ENCODE measurements at places on chromosomes 2 and 18. TPM values are rescaled to one million over a fixed set of nuclear protein-coding genes. Genes with fewer than 3 reads are reported as not detected.

DNA sequence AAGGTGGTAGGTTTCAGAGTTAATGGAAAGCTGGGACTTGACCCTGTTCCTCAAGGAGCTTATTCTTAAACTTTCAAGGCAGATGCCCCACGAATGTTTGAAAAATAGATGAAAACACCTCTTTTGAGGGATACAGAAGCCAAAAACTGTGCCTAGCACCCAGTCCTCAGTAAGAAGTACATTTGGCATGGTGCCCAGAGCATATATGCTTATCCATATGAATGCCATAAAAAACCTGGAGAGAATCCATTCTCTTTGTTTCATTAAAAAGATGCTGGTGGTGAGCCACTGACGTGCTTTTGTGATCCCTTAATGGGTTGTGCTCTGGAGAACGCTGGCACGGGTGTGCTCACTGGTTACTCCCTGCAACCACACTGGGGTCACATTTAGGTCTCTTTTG lies 69.0 kb downstream of the IL1R2 start:
- DNase-seq = no peak

- DNase-seq = no peak
Observed at GRCh38 chr18:68418881-68419280, 296.0 kb downstream of the TMX3 start.

GRCh38 chr18:41226911-41227310 lies 728.1 kb upstream of the PIK3C3 start:
- DNase-seq = no peak

GRCh38 chr2:76851000-76851399 lies 671.2 kb downstream of the LRRTM4 start:
- no peak for DNase-seq

DNA sequence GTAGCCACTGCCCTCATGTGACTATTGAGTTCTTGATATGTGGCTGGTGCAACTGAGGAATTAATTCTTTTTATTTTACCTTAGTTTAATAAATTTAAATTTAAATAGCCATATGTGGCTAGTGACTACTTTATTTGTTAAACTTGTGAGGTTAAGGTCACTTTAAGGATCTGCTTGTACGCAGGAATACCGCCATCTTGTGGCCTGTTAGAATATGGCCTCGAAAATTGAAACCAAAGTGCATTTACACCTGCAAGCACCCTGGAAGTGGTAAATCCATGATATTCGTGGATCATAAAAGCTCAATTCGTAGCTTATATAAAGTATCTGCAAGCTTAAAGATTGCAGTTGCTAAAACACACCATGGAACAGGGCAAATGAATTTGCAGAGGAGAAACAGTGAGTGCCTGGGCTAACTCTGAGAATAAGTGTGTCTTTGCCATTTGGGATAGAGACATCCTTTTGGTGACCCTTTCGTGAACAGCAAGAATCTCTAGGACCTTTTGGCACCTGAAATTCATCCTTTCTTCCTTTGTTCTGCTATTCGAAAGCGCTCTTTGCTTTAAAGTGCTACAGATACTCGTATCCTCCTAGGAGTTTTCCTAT lies 59.9 kb upstream of the REG3A start:
- no peak for DNase-seq

DNA sequence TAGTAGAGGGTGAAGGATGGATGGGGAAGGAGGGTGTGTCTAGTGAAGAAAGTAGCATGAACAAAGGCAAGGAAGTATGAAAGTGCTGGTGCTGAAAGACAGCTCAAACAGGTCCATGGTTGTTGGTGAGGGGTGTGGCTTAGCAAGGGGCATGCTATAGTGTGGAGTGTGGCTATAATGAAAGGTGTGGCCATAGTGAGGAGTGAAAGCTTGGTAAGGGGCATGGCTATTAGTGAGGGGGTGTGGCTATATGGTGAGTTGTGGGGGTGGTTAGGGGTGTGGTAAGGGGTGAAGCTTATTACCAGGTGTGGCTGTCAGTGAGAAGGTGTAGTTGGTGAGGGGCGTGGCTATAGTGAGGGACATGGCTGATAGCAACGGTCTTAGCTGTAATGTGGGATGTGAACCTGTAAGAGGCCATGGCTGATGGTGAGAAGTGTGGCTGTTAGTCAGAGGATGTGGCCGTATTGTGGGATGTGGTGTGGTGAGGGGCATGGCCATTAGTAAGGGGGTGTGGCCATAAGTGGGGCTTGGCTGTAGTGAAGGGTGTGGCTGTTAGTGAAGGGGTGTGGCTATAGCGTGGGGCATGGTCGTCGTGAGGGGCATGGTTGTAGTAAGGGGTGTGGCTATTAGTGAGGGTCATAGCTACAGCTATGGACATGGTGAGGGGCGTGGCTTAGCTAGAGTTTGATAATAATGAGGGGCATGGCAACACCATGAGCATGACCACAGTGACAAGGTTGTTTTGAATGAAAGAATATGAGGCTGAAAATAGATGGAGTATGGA lies 549.6 kb downstream of the FBXO15 start:
- DNase-seq = no peak

DNA sequence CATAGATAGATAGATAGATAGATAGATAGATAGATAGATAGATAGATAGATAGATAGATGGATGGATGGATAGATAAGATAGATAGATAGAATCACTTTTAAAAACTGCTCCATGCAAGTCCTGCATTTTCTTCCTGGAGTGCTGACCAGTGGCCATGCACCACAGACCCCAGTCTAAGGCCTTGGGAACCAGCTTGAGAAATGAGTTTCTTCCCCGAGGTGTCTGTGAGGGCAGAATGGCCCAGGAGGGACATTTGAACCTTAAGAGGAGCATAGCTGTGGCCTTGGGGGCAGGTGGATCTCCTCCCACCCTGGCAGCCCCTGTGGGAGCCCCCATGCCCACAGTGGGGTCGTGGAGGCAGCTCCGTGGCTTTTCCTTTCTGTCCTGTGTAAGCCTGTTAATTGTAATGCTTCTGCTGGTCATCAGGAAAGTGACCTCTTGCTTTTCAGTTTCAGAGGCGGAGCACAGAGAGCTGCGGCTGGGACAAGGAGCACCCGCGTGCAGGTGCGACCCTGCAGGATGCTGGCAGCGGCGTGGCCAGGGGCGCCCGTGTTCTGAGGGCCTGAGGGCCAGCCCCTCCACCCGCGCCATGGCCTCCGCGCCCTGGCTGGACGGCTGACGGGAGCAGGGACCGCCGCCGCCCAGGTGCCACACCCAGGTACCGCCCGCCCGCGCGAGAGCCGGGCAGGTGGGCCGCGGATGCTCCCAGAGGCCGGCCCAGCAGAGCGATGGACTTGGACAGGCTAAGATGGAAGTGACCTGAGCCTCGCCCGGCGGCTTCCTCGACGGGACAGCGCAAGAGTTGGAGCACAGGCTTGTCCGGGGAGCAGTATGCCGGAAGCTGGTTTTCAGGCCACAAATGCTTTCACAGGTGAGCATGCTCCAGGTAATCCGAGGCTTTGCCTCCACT lies 168.6 kb downstream of the LDLRAD4 start:
- DNase-seq = no peak

DNA sequence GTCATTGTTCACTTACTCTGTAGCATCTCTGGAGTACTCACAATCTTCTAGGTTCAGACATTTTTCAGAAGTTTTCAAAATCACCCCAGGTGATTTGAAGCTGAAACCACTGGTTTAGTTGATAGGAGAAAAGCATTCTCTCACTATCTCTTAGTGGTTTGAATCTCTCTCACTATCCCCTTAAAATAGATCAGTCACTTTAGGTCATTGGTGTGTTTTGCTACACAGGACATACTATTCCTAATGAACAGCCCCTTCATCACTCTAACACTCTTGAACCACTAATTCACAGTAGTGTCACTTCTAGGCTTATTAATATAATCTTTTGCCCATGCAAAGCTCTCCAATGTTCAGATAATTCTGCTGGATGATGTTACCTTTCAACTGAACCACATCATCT lies 34.5 kb downstream of the LYPD6 start:
- no peak for DNase-seq

DNA sequence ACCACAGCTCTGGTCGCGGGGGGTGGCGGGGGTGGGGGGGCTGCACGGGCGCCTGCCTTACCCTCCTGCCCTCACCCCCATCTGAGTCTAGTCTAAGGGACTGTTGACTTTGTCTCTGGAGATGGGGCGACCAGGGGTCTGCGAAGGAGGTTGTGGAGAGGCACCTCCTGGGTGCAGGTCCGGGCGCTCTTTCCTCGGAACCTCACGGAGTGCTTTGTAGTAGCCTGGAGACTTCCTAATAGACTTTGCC lies 141.3 kb downstream of the MEIS1 start:
- no peak for DNase-seq

DNA sequence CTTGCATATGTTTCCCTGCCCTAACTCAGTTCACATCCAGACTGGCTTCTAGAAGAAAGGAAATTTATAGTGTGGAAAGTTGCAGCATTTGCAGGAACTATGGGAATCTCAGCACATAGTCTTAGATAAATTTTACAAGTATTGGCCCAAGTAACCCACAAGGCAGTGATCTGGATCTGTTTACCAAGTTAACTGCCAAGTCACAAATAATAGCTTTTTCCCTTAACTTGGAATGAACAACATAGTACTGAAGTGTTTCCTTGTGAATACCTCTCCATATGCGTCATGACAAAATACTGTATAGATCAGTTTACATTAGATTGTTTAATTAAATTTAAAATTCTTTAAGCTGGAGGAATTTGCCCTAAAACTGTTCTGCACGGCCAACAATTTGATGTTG lies 255.8 kb upstream of the EPAS1 start:
- no peak for DNase-seq

DNA sequence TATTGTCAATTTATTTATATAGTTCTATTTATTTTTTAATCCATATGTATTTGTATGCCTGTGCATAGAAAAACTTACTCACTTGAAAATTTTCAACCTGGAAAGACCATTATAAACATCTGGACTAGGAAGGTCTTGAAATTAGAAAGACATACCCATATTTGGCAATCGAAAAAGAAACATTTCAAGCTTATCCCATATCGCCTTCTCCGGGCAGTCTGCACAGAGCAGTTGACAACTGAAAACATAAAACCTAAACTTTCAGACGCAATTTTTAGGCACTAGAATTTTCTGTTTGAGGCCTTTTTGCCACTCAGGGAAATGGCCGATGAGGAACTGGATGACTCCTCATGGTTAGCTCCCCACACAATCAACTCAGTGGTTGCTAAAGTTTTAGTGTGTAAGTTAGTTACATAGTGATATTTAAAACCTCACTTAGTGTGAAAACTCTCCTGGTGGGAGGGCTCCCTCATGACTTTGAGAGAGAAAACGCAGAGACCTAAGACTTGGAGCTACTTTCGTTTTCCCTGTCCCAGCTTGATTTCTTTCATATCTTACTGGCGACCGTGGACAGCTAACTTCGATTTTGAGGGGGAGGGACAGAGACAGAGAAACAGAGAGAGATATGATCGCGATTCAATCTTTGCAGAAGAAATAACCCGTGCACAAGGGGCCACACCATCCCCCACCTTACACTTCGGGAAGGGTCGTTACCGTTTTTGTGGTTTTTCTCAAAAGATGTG lies 3.2 kb upstream of the HOXD12 start:
- DNase-seq = no peak

DNA sequence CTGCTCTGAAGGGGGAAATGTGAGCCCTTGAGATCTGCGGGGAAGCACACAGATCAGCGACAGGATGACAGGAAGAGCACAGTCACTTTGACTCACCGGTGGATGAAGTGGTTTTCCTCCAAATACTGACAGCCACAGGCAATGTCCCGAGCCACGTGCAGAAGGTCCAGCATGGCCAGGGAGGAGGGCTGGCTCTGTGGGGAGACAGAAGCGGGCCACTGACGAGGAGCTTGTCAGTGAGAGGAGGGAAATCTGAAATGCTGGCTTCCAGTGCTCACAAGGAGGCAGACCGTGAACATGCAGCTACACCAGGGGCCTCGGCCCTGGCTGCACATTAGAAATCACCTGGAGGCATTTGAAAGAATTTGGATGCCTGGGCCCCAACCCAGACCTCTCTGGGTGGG lies 98.7 kb downstream of the CLIP4 start:
- DNase-seq = no peak

DNA sequence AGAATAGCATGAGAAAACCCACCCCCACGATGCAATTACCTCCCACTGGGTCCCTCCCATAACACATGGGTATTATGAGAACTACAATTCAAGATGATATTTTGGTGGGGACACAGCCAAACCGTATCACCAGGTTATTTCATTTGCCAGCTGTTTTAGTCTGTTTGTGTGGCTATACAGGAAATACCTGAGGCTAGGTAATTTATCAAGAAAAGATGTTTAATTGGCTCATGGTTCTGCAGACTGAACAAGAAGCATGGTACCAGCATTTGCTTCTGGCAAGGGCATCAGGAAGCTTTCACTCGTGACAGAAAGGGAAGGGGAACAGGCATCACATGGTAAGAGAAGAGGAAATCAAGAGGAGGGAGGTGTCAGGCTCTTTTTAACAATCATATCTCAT lies 329.2 kb downstream of the GULP1 start:
- no peak for DNase-seq

DNA sequence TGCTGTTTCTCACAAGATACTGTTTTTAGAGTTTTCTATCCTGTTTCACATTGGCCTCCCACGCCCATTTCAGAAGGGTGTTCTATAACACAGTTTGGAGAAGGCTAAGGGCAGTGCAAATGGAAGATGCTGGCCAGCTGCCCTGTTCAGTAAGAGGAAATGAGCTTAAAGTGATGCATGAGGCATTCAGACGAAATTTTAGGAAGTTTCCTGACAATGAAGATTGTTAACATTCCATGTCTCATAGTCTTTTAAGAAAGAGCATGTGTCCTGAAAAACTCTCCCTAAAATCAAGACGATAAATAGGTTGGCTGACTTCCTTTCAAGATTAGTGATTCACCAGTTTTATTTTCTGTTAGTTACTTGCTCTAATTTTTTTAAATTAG lies 484.2 kb upstream of the NRP2 start:
- no peak for DNase-seq

GRCh38 chr18:23981369-23981980 lies 33.1 kb upstream of the TTC39C start:
- DNase-seq = no peak

- no peak for DNase-seq
Observed at GRCh38 chr18:79975043-79975442, 10.6 kb downstream of the HSBP1L1 start.

DNA sequence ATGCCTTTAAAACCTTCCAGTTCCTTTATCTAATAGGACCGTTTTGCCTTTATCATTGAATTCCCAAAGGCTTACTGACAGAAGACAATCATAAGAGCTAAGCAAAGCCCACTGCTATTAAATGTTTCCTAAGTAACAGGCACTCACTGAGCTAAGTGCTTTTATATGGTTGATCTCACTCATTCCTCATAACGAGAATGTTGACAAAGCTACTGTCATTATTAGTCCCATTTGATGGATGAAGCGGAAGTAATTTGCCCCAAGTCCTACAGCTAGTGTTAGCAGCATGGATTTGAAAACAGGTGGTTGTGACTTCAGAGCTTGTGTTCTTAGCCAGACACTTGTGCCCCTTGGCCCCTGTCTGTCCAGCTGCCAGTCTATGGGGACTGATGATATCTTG lies 134.8 kb upstream of the SERPINE2 start:
- DNase-seq = no peak

The SGPP2 gene
- total RNA-seq = not detected

The TNS1 gene
- total RNA-seq = 9.8 TPM

The ASPRV1 gene
- not detected for total RNA-seq

The VWA3B gene
- not detected for total RNA-seq

The PROC gene
- total RNA-seq = not detected

The MEMO1 gene
- total RNA-seq = 54.6 TPM

The CYTIP gene
- total RNA-seq = not detected
